ENCODE measurements at places on chromosomes 6 and 20.

DNA sequence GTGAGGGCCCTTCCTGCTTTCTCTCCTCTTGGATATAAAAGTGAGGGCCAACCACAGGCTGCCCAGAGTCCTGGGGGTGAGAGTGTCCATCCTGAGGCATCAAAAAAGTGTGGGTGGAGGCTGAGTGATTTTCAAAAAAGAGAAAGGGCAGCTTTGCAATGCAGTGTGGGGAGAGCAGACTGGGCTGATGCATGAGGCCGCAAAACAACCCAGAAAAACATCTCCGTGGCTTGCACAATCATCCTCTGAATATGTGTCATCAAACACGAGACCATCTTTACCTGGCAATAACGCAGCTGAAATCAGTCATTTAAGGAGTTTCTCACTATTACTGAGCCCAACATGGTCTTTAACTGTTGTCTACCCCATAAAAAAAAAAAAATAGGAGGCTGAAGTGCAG lies 191.2 kb upstream of the SOX4 start:
- no peak for DNase-seq

- no peak for DNase-seq
Observed at GRCh38 chr20:57396984-57397692, 5.9 kb downstream of the RBM38 start.

- DNase-seq, result no peak
Observed at GRCh38 chr6:89242574-89243330, 25.6 kb upstream of the GABRR1 start.

DNA sequence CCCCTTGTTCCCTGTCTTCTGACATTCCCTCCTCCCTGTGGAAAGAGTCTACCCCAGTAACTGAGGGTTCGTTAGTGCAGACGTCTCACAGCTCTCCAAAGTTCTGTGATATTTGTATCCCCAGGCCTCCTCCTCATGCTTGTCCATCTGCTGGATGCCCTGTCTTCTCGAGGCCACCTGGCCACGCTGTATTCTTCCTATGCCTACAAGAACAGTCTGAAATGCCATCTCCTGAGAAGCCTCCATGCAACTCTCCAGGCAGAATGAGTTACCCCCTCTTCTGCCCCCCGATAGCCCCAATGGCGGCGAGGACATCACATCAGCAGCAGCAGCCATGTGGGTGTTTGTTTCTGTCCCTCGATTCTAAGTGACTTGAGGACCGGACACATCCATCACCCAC lies 9.3 kb downstream of the ULBP2 start:
- DNase-seq, result no peak

DNA sequence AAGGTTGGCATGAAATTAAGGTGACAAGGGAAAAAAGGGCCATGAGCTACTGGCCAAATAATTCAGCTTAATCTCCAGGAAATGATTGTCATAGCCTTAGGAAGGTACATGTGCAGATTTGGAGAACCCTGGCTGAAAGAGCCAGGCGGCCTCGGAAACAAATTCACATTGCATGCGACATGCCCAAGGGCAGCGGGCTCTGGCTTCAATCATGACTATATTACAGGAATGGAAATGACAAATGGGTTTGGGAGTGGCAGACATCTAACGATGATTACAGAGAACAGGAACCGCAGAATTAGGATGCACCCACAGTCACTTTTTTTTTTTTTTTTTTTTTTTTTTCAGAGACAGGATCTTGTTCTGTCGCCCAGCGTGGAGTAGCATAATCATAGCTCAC lies 112.4 kb upstream of the SALL4 start:
- no peak for DNase-seq

DNA sequence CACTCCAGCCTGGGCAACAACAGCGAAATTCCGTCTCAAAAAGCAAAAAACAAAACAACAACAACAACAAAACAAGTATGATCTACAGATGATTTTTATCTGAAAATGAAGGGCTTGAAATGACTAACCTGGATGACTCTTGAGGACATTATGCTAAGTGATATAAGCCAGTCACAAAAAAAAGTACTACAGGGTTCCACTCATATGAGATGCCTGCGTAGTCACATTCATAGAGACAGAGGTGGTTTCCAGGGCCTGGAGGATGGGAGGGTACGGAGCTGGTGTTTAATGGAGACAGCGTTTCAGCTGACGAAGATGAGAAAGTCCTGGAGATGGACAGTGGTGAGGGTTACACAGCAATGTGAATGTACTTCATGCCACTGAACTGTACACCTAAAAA lies 8.3 kb upstream of the INSM1 start:
- DNase-seq, result no peak

GRCh38 chr6:54910921-54911320 lies 64.3 kb downstream of the FAM83B start:
- no peak for DNase-seq

GRCh38 chr6:56245903-56246351 lies 1.5 kb downstream of the COL21A1 start:
- DNase-seq, result no peak

GRCh38 chr20:16563066-16563806 lies 10.0 kb downstream of the KIF16B start:
- no peak for DNase-seq

GRCh38 chr6:149925253-149925973 lies 2.5 kb upstream of the RAET1G start:
- no peak for DNase-seq

GRCh38 chr6:143241111-143241510 lies 180.4 kb downstream of the AIG1 start:
- no peak for DNase-seq

DNA sequence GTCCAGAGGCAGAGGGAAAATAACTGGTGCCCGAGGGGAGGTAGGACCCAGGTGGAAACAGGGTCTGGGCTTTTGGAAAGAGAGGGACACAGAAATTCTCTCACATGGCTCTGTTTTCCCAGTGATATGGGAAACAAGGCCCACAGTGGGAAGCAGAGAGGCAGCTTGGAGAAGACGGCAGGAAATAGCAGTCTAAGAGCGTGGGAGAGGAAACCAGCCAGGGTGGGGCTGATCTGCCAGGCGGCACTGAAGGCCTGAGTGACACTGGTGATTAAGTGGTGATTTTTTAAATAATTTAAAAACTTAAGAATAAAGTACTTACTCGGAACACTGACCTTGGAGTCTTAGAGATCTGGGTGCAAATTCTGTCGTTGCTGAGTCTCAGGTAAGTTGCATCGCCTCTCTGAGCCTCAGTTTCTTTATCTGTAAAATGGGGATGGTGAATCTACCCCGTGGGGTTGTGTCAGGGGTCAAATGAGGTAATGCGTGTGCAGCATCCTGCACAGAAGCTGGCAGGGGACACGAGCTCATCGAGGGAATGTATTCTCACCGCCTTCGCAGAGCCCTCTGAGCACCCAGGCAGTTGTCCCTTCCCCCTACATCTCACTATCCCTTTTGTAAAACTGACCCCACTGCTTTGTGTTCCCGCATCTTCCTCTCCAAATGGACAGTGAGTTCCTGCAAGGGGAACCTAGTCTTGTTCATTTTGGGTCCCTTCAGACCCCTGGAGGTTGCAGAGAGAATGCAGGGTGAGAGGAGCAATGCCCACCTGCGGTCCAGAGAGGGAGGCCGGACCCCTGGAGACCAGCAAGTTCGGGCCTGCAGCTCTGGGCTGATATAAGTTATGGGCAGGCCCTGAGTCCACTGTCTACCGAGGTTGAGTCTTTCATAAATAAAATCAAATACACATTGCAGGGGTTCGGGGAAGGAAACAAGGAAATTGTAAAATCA lies 228.6 kb upstream of the PMEPA1 start:
- no peak for DNase-seq

DNA sequence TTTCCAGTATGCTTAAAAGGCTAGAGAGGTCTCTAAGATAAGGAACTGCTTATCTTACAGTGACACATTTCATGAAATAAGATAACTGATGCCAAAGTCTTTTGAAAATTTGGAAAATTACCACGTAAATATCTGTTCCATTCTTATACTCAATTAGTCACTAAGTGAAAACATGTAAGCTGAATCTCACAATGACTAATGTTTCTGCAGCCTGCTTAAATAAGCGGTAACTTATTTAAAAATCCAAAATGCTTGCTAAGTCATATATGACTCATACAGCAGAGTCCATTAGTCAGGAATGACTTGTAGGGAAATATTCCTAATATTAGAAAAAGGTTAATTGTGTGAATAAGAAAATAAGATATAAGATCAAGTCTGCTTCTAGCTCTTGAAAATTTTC lies 27.8 kb upstream of the LGSN start:
- DNase-seq, result no peak

DNA sequence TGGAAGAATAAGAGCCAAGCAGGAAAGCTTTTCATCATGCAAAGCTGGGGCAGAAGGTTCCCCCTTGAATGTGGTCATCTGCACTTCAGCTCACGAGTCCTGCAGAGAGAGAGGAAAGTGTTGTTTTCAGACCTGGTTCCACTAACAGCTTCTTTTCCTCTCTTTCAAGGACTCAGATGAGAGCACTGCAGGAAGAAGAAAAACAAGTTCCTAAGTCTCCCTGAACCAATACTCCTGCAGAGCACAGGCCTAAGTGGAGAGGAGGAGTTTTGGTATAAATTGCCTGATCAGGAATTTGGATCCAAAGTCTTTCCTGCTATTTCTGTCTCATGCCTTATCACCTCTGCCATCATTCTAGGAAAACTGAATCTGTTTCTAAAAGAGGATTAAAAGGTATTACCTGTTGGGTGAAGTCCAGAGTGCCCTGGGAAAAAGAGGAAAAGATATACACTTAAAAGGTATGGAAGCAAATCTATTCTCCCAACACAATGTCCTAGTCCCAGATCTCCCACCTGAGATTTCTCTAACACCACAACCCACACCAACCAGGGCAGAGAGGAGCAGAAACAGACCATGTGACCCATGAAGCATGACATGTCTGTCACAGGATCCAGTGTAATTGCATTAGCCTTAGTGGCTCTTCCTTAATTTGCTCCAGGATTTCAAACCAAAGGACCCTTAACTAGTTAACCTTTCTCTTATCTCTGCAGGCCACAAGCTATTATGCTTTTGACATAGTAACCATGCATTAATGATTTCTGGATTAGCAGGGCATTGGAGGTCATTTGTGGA lies 12.2 kb downstream of the HLA-DRB5 start:
- no peak for DNase-seq

GRCh38 chr6:127210725-127211124 lies 55.9 kb upstream of the RNF146 start:
- DNase-seq, result no peak

DNA sequence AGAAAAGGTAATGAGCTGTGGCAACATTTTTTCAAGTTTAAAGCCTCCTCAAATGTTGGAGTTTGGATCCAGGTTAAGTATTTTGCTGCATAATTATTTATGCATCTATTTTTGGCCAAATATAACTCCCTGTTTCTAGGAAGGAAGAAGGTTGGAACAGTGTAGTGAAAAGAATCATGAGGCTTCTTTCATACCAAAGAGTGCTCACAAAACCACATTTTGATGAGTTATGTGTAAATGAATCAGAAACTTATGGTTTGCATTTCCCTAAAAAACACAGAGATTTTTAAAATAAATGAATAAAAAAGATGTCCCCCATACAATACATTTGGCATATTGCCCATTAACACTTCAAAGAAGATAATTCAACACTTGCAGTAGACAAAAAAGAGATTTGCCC lies 246.9 kb upstream of the PRDM1 start:
- no peak for DNase-seq

GRCh38 chr6:128964233-128964755 lies 81.4 kb downstream of the LAMA2 start:
- no peak for DNase-seq

DNA sequence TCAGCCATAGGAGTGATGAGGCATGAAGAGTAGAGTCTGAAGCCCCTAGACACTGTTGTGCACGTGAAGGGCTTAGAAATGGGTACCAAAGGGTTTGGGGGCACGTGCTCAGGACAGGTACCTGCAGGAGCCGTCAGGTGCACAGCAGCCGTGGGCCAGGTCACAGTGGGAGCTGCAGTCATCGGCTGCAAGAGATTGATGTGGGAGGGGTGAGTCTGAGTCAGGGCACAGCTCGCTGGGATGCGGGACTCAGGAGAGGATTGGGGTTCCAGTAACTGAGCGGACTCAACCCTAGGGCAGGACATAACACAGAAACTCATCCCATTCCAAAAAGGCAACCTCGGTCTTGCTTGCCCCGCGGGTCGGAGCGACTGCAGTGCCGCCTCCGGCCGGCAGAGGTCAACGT lies 1.1 kb downstream of the DLK2 start:
- DNase-seq, result peak; percentile 41

GRCh38 chr6:122610690-122611455 lies 668 bp downstream of the PKIB start:
- no peak for DNase-seq

DNA sequence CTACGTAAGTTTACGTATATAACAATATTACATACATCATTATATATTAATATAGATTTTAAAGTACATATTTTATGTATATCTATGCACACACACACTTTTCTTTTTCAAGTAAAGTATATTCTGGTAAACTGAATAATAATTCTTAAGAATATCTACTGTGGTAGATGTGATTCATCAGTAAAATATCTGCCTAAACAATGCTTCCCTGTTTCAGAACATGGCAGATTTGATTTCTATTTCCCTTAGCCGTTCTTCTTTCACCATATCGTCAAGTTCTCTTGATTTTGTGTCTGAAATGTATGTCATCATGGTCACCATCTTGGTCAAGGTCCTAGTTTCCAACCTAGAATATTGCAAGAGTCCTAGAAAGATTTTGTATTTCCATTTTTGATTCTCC lies 195.6 kb downstream of the HDGFL1 start:
- no peak for DNase-seq

- DNase-seq, result no peak
Observed at GRCh38 chr20:63743210-63743970, 3.8 kb downstream of the SLC2A4RG start.

DNA sequence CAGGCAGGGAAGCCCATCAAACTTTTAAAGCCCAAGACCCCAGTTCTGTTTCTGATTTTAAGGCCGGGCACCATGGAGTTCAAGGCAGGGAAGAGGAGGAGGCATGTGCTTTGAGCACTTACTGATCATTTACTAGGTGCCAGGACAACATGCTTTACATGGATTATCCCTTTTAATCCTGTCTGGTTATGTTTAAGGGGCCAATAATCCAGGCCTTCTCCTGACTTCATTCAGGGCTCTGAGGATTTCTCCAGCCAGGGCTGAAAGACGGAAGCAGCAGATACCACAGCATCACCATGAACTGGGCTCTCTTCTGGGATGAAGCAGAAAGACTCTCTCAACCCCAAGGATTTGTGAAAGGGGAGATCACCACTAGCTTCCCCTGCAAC lies 4.1 kb downstream of the CCND3 start:
- no peak for DNase-seq

- DNase-seq, result no peak
Observed at GRCh38 chr6:79864001-79864400, 83.4 kb downstream of the ELOVL4 start.

DNA sequence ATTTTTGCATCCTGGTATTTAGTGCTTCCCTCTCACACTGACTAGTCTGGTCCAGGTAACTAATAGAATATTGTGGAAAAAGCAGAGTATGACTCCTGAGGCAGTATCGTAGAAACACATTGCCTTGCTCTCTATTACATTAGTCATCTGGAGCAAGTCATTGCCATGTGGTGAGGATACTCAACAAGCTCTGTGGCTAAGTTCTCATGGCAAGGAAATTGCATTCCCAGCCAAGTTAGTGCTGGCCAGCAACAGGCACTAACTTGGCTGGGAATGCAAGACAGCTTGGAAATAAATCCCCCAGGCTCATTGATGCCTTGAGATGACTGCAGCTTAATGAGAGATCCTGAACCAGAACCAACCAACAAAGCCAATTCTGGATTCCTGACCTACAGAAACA lies 39.7 kb upstream of the HTR1B start:
- no peak for DNase-seq

GRCh38 chr20:49607568-49607967 lies 39.6 kb upstream of the PTGIS start:
- no peak for DNase-seq
